ENCODE measurements at places on chromosomes 2 and 18.

GRCh38 chr2:216837740-216838139 is 22.1 kb downstream of the TNP1 start:
- DNase-seq: no peak

- no peak for DNase-seq
Observed at GRCh38 chr2:71938659-71939587, 208.7 kb downstream of the CYP26B1 start.

DNA sequence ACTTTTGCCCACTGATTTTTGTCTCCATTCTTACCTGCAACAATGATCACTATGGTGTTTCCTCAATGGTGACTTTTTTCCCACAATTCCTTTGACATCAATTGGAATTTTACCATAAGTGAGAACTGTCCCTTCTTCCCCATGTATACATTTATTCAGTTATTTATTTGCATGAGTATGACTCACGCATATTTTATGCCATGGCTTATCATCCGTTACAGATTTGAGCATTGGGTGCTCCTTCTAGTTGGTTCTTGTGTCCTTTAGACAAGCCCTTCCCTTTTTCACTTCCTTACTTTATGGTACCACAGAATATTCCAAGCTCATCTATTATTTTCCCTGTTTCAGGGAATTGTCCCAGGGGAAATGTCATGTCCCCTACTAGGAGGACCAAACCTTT is 7.6 kb downstream of the COX5B start:
- no peak for DNase-seq

GRCh38 chr2:233093721-233094120 is 33.6 kb downstream of the INPP5D start:
- DNase-seq: no peak

DNA sequence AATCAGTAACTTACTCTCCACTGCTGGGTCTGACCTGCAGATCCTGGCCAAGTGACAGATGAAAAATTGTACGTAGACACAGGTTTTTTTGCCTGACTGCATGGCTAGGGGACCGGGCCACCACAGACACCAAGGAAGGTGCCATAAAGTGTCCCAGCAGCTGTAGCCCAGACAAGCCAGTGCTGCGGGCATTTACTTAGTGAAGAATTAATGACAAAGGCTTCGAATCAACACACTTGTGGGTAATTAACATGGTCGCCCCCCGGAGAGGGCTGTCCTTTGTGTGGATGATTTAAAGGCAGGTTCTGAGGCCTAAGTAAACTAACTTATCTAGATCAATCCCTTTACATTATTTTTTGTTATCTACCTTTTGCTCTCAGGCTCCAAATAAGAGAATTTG is 1709.1 kb upstream of the LRRTM1 start:
- DNase-seq: no peak

DNA sequence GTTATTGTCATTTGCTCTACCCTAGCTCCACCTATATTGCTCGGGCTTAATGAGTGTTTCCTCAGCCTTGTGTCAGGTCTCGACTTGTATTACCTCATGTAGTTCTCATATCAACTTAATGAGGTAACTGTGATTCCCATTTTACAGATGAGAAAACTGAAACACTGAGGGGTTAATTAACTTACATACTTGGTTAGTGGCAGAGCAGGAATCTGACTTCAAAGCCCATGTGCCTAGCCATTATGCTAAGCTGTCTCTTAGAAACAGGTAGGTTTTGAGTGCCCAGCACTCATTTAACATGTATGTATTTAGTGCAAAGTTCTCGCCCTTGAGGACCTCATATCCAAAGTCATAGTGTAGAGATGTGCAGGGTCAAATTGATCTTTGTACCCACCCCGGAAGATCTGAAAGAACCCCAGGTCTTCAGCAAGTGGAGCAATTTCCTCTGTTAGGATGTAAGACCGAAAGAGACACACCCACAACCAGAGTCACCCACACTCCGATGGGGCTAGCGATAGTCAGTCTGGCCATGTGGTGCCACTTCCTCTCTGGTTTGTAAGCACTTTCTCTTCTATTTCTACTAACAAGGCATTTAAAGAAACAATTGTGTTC is 121.0 kb upstream of the SLC39A10 start:
- no peak for DNase-seq

DNA sequence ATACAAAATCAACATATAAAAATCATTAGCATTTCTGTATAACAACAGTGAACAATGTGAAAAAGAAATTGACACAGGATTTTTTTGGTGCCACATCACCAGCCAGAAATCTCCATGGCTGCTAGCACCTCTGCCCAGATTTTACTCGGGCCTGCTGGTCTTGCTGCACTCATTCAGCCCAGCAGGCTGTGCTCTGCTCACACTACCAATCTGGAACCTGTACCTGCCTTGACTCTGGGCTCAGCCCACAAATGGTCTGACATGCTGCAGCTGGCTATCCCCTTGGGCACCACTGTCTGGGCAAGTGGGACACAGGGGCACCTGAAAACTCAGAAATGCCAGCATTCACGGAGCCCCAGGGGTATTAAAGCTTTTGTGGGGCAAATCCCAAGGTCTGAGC is 392.5 kb upstream of the NRXN1 start:
- DNase-seq: no peak

DNA sequence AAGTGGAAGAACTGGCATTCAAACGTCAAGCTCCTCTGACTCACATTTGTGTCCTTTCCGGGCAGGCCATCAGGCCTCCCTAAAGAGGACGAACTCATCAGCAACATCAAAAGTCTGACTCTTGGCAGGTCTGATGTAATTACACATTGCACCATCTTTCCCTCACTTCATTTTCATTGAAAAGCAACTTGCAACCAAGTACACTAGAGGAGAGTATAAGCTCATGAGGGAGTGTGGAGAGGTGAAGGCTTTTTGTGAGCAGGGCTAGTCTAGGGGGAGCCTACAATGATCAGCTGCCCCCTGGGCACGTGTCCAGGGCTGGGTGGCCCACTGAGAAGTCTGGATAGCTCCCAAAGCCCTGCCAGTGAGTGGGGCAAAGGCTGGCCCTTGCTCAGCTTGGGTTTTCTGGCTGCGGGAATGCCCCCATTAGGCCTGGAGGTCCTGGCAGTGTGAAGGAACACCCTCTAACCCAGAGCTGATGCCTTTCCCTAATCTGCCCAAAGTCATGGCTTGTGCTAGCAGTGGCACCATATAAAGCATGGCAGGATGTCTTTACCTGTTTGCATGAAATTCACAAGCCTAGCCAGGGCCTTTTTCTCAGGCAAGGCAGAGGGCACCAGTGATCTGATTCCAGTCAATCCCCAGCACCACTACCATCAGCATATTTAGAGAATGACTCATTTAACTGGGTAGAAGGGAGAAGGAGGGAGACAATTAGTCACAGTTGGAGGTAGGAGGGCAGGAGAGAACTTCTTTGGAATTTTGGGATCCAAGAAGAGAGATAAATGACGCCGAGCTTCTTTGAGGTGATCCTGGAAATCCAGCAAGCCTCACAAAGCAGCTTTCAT is 8.5 kb upstream of the DAW1 start:
- no peak for DNase-seq

- no peak for DNase-seq
Observed at GRCh38 chr2:139721411-139721995, 941.3 kb upstream of the NXPH2 start.

GRCh38 chr2:161100211-161100895 is 59.9 kb upstream of the TANK start:
- no peak for DNase-seq

GRCh38 chr2:239171643-239172042 is 229.2 kb downstream of the HDAC4 start:
- DNase-seq: no peak

DNA sequence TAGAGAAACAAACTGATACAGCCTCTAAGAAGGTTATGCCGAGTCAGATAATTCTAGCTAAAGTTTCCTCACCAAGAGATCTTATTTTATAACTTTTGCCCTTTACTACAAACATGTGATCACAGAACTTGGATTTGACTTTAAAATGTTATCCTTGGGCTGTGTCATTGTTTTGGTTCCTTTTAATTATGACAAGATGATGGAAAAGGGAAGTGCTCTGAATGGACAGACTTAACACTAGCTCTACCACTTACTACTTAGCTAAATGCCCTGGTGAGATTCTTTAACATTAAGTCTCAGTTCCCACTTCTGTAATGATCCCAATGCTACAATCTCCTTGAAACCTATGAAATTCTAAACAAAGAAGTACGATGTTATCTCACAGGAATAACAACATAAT is 69.9 kb downstream of the RTTN start:
- no peak for DNase-seq

DNA sequence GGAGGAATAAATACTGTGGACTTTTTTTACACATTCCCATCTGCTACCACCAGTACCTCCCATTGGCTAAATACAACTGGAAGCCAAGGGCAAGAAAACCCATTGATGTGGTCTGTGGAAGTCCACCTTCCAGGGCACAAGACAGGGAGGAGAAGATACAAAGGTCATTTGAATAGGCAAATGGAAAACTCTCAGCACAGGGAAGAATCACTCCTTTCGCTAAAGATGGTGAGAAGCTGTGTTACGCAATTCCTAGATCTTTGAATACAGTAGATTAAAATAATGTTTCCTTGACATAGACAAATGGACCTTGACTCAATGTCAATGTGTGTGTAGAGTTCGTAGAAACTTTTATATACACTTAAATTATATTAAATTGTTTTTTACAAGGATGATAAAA is 70.9 kb upstream of the ERBB4 start:
- DNase-seq: no peak

- DNase-seq: no peak
Observed at GRCh38 chr2:26086779-26087178, 52.9 kb downstream of the RAB10 start.

Measured in right hindlimb (tissue), 1 donor.